ENCODE measurements at places on chromosomes 16 and 17.

DNA sequence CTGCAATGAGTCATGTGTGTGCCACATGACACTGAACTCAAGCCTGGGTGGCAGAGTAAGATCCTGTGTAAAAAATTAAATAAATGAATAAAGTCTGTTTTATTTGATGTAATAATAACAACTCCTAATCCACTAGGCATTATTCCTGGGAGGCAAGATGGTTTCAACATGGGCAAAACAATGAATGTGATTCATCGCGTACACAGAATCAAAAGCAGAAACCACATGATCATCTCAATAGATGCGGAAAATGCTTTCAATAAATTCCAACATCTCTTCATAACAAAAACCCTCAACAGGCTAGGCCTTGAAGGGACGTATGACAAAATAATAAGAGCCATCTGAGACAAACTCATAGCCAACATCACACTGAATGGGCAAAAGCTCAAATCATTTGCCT, 195.4 kb downstream of the CDH11 start:
- DNase-seq: no peak

DNA sequence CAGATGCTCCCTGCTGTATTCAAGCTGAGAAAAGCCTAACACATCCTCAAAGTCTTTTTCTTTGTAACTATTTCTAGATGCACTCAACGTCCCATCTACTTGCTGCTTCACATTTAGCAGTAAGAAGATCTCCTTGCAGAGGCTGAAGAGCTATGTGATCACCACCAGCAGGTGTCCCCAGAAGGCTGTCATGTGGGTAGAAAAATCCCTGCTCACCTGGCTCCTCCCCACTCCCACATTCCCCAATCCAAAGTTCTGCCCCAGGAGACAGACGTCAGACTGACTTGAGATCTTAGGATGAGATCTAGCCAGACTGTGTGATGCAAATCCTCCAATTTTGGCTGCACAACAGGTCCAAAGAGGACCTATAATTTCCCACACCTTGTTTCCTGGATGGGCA, 1.1 kb downstream of the CCL13 start:
- no peak for DNase-seq

- no peak for DNase-seq
These were observed 56.1 kb upstream of the MAF start for GRCh38 chr16:79656553-79657115.

DNA sequence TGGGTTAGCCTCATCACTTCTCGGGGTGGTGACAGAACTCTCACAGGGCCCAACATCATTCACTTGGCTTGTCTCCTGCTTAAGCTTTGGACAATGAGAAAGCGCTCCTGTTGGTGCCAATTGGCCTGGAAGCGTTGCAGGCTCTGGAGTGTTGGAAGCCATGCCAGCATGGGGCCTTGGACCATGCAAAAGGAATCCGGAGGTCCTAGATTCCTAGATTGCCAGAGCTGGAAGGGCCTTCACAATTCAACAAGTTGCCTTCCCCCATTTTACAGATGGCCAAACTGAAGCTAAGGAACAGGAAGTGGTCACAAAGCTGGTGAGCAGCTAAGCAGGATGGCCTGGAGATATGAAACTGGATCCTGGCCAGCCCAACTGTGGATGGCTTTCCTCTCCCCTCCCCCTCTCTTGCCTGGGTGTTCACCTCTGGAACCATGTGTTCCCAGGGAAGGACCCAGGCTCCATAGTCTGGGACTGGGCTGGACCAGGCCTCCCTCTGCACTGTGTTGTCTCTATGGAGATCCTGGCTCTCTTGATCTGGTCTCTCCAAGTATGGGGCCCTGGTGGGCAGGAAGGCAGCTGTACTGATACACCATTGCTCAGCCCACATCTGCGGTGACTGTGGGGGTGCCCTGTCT, 6.0 kb upstream of the IGFBP4 start:
- no peak for DNase-seq

- DNase-seq: no peak
These were observed 8.2 kb downstream of the CANT1 start for GRCh38 chr17:79001190-79002020.

- DNase-seq: no peak
These were observed 53.4 kb downstream of the IGF2BP1 start for GRCh38 chr17:49050611-49051010.

GRCh38 chr17:7111784-7112509, 2.7 kb downstream of the ASGR2 start:
- no peak for DNase-seq

DNA sequence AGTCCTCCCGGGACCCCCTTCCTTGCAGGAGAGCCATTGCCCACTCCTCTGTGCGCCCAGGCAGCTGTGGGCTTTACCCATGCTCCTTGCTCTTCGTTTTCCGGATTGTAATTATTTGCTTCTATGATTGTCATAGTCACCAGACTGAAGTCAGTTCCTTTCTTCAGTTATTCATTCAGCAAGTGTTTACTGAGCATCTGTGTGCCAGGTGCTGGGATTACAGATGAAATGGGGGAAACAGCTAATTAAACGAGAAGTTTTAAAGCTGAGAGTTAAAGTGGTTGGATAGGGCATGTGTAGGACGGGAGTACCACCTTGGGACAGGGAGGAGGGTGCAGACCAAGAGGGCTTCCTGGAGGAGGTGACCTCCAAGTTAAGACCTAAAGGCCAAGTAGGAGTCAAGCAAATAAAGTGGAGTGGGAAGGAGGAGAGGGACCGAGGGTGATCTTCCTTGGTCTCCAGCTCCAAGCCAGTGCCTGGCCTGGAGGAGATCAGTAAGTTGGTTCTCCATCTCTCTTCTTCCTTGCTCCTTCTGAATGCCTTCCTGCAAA, 126.6 kb downstream of the OR1D5 start:
- DNase-seq: no peak

DNA sequence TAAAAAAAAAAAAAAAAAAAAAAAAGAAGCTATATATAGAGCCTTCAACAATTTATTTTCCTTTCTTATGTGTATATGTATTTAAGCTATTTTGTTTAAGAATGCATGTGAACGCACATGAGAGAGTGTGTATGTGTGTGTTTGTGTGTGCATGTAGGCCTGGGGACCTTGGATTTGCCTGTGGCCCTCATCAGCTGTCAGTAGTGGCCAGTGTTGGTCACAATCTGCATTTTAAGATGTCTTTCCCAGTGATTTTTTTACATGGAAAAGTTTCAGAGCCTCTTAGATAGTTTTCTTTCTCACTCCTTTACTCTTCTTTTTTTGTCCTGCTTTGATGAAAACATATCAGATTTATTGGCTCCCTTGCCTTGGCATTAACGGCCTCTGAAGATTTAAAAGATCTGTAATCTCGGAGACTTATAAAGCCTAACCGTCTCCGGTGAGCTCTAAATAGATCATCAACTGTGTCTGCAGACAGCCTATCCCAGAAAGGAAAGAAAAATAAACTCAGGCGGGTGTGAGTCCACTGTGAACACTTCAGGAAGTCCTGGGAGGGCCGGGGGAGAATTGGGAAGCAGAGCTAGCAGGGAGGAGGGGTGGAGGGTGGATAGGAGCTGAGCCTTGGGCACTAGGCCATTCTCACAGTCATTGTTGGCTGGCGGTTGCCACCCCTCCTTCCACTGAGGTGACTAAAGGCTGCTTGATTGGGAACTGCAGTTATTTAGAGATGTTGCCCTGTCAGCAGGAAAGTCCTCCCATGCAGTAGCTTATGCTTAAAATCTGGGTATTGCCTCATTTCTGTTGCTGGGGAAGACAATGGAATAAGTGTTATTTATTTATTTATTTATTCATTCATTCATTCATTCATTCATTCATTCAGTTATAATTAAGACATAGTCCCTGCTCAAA, 86.8 kb downstream of the WWP2 start:
- no peak for DNase-seq

DNA sequence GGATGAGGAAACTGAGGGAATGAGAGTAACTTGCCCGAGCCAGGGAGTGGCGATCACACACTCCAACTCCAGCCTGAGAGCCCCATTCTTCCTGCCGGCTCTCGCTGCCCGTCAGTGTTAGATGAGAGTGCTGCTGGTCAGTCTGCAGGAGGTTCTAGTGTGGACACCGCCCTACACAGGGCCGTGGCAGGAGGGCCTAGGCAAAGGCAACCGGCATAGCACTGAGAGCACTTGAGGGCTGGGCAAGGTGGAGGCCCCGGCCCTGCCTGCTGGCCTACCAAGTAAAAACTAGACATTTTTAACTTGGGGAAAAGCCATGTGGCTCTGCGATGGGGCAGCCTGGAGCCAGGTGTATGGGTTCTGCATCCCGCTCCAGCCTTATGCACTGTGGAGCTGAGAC, 354.8 kb downstream of the SEC14L1 start:
- no peak for DNase-seq

- DNase-seq: no peak
These were observed 3.7 kb upstream of the LYZL6 start for GRCh38 chr17:35947156-35947585.

DNA sequence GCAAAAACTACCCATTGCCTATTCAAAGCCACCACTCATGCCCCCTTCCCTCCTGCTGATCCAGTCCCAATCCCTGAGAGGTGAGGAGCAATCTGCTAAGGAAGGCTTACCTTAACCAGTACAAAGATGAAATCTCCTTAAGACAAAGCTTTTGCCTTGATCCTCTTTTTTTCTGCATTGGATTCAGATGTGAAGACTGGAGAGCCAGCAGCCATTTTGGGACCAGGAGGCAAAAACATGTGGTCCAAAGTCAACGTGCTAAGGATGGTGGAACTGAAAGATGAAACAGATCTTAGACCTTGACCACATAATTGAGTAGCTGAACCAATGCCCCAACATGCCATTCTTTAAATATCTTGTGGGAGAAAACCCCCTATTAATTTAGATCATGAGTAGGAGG, 171.4 kb downstream of the IRX5 start:
- no peak for DNase-seq

DNA sequence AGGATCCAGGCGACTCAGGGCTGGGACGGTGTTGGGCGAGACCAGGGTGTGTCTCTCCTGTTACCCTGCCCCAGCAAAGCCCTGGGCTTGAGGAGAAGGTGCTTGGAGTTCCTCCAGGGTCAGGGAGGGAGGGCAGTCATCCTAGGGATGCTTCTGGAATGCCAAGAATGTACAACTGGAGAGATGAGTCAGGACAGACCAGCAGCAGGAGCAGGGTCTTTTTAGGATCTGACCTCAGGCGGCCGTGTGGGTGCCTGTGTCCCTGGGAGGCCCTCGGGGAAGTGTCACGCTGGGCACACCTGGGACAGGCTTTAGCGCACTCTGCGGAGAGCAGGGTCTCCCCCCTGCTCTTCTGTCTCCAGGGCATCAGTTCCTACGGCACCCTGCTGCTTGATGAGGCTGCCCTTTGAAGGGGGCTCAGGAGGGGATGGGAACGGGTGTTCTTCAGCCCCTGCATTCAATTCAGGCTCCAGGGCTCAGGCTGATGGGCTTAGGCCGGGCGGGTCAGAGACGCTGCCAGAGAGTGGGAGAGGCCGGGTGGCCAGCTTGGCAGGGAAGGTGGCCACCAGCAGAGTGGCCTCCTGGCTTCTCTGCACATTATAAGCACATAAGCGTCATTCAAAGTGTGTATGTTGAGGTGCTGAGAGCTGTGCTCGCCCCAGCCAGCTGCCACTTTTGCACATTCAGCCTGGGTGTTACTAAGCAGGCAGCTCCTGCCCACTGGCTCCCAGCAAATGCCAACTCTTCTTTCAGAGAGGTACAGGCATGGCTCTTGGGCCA, 8.4 kb upstream of the MTSS2 start:
- DNase-seq: no peak

DNA sequence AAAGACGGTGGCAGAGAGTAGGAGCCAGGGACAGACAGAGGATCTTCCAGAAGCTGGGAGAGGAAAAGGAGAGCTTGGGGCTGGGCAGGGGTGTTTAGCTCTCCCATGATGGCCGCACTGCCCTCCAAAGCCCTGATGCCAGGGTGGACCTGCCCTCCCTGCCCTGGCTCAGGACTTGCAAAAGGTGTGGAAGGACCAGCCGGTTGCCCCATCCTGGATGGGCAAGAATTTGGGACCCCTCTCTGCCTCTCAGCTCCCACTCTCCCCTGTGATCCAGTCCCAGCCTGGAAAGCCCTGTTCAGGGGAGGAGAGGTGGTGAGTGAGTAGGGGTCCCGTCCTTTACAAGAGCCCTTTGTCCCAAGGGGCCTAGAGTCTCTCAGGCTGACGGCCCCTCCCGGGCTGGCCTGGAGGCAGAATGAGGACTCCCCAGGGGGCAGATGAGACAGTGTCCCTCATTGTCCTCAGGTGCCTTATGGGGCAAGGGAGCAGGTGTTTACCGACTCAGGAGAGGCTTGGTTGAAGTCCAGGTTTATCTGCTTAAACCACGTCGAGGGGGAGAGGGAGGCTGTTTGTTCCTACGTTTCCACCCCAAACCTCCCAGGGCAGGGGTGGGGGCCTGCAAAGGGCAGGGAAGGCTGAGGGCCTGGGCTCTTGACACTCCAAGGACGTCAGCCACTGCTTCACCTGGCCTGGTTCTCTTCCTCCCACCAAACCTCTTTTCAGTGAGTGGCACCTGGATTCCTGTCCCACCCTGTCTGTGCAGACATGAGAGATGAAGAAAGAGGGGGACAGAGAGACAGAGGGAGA, 19.3 kb upstream of the ITGA3 start:
- DNase-seq: no peak

DNA sequence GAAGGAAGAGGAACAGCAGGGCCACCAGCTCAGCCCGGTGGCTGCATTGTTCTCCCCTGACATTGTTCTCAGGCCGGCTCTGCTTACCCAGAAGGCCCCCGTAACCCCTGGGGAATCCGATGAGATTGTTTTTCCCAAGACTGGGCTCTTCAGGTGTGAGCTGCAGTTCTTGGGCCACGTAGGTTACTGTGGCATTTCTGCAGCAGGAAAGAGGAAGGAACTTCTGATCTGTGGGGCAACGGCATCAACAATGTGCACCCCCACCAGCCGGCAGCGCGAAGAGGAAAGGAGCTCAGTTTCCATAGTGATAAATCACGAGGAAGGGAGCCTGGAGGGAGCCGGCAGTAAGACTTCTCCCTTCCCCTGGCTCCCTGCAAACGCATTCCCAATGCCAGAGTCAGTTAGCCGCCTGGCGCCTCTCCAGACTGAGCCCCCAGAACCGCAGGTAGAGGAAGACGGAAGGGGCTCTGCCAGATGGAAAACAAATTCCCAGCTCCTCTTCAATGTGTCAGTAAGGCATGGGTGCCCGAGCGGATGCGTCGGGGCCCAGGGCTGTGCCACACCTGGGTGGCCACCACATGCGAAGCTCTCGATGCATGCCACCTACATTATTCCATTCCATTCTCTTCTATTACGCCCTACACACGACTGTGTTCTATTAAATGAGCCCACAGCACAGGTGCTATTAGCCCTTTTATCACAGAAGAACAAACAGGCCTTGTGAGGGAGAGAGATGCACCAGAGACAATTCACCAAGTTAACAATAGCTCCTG, 21.5 kb upstream of the PECAM1 start:
- peak; percentile 18 for DNase-seq

DNA sequence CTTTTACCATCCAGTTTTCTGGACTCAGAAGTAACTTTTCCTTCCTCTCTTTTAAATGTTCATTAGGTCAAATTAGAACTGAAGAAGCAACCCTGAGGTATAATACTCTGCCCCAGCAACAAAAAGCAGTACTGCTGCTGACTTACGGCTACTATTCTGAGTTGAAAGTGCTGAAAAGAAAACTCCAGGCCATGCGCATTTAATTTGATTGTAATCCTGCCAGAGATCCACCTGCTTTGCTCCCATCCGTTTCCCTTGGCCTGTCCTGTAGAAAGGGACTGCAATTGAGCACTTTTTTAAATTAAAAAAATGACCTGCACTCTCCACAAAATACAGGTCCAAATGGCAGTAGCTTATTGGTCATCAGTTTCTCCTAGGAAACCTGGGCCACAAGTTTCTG, 61.6 kb downstream of the PITPNC1 start:
- DNase-seq: no peak

Measured in hypothalamus (tissue), 51 donors.